ENCODE measurements at places on chromosomes 5 and 9.
A peak's percentile ranks its signal among the peaks of the same experiment; 100 is the strongest.

DNA sequence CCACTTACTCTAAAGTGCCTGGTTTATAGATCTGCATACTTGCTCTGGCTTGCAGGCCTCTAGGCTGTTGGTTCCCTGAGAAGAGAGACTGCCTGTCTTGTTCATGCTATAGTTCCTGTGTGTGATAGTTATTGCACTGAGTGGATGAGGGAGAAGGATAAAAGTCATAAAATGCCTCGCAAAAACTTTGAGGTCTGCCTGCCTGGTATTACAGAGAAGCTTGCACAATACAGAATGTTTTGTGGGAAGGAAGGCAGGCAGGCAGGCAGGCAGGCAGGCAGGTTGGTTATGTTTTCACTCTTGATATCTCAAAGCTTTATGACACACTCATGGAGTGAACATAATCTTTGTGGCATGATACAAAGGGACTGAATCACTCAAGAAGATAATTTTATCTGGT lies 287.1 kb downstream of the SLIT3 start:
- no peak for DNase-seq

- DNase-seq: no peak
Measured at GRCh38 chr5:51208296-51208695, 175.0 kb upstream of the ISL1 start.

GRCh38 chr5:102986074-102986473 lies 133.9 kb downstream of the GIN1 start:
- no peak for DNase-seq

- no peak for DNase-seq
Measured at GRCh38 chr9:98867429-98868168, 60.1 kb downstream of the GALNT12 start.

GRCh38 chr9:89543621-89544278 lies 45.8 kb upstream of the SEMA4D start:
- DNase-seq: no peak

DNA sequence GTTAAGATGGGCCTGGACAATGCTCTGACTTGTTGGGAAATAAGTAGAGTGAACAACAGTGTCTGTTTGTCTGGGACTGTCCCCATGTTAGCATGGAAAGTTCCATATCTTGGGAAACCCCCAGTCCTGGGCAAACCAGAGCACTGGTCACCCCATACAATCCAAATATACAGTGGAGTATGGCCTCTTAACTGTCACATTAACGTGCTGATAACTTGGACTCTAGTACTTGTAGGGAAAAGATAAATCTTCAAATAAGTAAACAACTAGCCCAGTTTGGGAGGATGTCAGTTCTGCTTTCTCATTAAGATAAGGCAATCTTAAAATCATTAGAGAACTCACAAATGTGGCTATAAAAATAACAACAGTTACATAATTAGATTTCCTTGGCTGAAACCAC lies 47.6 kb upstream of the JAK2 start:
- no peak for DNase-seq

DNA sequence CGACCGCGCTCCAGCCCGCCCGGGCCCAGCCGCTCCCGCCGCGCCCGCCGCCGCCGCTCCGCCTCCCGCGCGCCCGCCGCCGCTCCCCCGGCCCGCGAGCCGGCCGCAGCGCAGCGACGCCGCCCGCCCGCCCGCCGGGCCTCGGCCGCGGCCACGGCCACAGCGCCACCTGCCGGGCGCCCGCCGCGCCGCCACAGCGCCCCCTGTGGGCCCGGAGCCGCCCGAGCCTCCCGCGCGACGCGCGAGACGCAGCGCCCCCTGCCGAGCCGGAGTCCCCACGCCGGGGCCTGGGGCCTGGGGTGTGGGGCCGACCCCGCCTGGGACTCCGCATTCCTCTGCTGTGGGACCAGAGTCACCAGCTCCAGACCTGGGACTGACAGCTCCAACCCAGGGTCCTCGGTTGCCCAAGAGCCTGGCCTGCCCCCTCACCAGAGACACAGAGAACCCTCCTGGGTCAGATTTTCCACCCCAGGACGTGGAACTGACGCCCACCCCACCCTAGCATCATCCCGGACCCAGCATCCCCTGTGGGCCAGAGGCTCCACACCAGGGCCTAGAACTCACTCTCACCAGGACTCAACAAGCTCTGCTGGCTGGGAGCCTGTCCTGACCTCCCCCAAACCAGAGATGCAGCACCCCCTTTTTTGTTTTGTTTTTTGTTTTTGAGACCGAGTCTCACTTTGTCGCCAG lies at the start of gene RAPGEF1:
RAPGEF1 (minus strand) TSS at position 118 of the 690 bp plus-strand sequence. CDS start 246 bp downstream, outside the sequence.
- DNase-seq: peak; percentile 64

- DNase-seq: peak; percentile 37
Measured at GRCh38 chr5:141692919-141693725, 11.1 kb upstream of the ARAP3 start.

GRCh38 chr9:99953861-99954507 lies 47.5 kb downstream of the STX17 start:
- DNase-seq: no peak

- no peak for DNase-seq
Measured at GRCh38 chr9:80496901-80497556, 925.3 kb downstream of the TLE4 start.

DNA sequence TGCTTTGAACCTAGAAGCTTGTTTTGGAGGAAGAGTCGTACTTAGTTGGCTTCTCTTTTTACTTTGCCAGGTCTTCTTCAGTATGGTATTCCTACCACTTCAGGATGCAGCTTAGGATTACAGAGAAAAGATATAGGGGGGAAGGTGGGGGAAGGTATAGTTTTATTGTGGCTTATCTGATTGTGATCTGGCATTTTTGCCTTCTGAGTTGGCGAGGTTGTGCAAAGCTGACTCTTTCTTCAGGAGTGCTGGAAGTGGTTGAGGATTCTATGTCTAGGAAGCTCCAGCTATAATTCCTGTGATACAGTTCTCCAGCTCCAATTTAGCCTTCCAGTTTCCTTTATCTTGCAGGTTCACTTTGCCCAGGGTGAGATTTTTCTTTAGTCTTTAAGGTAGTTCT lies 7.0 kb downstream of the CDC42SE2 start:
- no peak for DNase-seq

DNA sequence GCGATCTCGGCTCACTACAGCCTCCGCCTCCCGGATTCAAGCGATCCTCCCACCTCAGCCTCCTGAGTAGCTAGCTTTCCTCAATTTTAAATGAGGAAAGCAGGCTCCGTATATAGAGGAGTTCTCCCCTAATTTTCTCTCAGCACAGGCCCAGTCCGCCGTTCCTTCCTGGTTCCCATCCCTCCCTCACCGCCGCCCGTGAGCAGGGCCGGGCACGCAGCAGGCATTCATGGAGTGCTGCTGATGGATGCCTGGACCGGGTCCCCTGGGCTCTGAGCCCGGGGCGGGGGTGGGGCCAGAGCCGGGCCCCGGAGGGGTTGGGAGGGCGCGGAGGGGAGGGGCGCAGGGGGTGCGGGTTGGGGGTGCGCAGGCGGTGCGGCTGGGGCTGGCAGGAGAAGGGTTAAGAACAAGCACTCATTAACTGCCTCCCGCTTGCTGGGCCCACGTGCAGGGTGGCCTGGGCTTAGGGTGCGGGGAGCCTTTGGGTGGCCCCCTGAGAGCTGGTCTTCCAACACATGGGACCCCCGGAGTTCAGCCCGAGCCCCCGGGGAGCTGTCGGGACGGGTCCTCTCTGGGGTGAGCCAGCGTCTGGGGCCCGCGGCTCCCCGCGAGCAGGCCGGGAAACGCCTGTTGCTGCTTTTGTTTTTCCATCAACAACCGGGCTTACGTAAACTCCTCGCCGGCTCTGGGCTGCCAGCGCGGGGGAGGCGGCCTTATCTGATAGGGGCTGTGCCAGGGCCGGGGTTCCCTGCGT lies 33.7 kb downstream of the LHX2 start:
- no peak for DNase-seq

DNA sequence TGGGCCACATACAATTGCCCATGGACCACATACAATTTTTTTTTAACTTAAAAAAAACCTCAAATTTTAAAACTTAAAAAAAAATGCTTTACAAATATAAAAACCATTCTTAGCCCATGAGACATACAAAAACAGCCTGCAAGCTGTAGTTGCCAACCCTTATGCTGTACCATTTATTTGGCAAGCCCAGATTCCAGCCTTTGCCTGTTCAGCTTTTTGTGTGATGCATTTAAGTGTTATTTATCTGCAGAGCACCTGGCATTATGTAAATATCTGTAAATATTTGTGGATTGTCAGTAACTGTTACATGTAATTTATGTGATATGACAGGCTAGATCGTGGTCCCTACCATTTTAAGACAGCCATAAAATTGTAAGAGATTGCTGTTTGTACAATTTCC lies 32.6 kb downstream of the HEXB start:
- DNase-seq: no peak

DNA sequence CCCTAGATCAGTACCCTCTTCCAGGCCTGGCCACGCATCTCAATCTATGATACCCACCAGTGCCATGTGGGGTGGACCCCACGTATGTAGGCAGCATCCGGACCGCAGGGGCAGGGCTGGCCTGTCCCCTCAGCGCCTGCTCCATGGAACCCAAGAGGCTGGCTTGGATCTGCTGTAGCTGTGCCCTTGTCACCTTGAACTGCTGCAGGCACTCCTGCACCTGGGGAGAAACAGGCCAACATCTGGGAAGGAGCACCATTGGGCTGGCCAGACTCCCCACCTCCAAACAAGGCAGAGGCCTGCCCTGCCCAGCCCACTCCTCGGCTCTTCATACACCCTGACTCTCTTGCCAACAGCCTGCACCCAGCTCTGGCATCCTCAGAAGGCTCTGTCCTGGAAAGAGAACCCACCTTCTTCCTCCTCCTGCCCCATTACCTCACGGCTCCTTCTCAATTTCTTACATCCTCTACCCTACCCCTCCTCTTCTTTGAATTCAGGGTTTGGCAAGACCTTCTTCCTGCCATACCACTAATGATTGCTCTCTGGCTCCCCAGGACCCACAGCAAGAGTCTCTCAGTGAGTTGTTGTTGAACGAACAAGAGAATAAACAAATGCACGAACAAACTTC lies 7.7 kb downstream of the HK3 start:
- no peak for DNase-seq

DNA sequence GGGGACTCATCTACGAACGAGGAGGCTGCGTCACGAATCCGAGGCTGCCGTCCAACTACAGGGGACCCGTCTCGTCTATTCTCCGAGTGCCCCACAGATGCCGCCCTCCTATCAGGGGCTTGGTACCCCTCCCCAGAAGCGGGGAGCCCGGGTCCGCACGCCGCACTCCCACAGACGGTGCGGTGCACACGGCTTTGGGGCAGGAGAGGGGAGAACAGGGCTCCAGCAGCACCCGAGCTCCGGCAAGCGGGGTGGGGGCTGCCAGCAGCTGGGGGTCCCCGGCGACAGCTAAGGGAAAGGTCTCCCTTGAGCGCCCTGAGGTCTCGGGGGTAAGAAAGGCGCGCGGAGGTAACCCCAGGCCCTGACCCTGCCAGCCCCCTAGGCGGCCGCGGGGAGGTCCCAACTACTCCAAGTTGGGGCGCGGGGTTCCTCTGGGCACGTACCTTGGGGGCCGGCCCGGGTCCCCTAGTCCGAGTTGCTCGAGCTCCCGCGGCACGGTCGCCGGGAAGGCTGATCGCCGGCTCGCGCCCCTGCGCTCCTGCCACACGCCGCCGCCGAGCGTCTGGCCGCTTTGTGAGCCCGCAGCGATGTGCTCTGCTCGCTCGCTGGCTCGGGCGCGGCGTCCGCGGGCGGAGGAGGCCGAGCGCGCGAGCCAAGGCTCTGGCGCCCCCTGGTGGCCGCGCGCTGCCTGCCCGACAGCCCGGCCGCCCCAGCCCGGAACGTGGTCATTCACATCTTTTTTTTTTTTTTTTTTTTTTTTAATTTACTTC lies at the start of gene SPOCK1:
SPOCK1 (minus strand) TSS at position 591 of the 770 bp plus-strand sequence.
- DNase-seq: no peak

GRCh38 chr5:154737667-154738320 lies 17.4 kb upstream of the LARP1 start:
- no peak for DNase-seq

- DNase-seq: no peak
Measured at GRCh38 chr5:142437563-142437962, 112.7 kb upstream of the SPRY4 start.

DNA sequence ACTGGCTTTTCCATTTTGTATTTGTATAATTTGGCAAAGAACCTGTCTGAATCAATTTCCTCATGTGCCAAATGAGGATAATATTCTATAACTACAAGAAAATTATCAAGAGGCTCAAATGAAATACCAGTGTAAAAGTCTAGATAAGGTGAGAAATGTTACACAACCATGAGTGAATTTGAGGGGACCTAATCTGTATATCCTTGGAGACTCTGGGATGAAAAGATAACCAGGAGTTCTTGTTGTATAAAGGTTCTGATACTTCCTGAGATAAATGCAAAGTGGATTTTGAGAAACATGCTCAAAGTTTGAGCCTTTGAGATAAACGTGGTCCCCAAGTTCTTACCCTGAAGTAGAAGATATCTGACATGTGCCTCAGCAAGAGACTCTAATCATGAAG lies 120.3 kb upstream of the SLC12A2 start:
- DNase-seq: no peak

DNA sequence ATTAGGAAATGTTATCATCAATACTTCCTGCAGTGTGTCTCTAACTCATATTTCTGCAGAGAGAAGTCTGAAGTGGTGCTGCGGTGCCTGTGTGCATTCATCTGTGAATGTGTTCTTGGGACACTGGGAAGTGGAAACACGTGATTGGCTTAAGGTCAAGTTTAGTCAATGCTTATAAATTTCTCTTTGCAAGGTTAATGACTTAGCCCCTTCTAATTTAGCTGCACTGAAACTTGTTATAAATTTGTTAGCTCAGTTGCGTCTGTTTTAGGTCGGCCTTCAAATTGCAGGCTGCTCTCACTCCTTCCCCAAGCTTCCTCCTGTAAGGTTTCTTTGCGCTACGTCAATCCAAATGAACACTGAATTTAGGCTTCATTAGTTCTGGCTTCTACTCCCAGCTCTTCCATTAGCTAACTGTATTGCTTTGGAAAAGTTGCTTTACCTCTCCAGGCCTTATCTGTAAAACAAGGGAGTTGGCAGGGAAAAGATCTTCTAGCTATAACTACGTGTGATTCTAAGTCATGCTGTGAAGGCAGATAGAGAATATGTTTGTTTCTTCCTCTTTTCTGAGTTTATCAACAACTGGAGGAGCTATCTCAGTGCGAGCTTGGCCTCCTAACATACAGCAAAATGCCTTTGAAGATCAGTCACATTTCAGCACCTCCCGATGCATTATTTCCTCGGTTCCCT lies 341.8 kb downstream of the NFIB start:
- DNase-seq: no peak

GRCh38 chr9:15086156-15086763 lies 176.0 kb upstream of the FREM1 start:
- no peak for DNase-seq

DNA sequence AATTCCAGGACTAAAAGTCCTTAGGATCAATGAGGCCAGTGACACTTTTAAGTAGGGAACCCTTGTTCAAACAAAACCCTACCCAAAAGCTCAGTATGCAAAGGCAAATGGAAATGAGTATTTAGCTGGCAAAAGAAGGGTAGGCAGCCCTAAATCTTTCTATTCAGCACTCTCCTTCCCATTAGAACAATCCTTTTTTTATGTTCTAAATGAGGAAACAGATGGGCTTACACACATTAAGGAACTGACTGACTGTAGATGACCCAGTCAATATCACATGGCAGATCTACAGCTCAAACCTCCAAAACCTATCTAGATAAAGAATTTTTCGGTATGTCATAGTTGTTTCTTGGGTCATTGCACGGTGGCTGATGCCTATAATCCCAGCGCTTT lies 7.2 kb downstream of the CSNK1A1 start:
- no peak for DNase-seq
